Naive B cell (primary cell): ENCODE measurements at places on chromosomes 1 and 21. TPM values are rescaled to one million over a fixed set of nuclear protein-coding genes. Genes with fewer than 3 reads are reported as not detected.

Gene MEX3A
- polyA plus RNA-seq: not detected

Gene TFF3
- polyA plus RNA-seq: not detected

Gene FALEC
- polyA plus RNA-seq: 2.6 TPM

Gene AKT3
- 3.4 TPM for polyA plus RNA-seq

Gene MAPKAPK2
- polyA plus RNA-seq: 3.6 TPM

Gene SELE
- polyA plus RNA-seq: 0.09 TPM

Gene OR2L8
- polyA plus RNA-seq: not detected

GRCh38 chr1:224169718-224170270, 13.2 kb upstream of the DEGS1 start:
- DNase-seq: no peak
- H3K4me1 ChIP-seq: peaks cover 41% of the 10 kb centered on the region

DNA sequence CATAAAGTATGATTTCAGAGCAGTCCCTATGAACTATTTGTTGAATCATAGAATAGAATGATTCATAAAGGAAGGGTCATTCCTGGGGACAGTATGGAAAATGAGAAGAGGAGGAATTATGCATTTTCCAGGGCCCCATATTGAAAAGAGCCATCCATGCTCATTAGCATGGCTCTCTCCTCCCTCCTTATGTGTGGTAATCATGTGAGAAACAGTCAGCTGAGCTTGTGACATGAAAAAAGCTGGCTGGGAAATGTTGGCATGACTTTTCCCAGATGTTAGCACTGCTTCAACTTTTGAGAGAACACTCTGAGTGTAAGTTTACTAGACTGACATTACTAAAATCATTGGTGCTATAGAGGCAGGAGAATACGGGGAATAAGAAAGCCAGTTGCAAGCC, 16.1 kb downstream of the TRIM67 start:
- H3K4me3 ChIP-seq: no peak overlapping the region
- no peak overlapping the region for H3K27ac ChIP-seq
- peaks cover 69% of the 10 kb centered on the region for H3K27me3 ChIP-seq
- no peaks in the 10 kb centered on the region for H3K4me1 ChIP-seq
- no peaks in the 10 kb centered on the region for H3K36me3 ChIP-seq

DNA sequence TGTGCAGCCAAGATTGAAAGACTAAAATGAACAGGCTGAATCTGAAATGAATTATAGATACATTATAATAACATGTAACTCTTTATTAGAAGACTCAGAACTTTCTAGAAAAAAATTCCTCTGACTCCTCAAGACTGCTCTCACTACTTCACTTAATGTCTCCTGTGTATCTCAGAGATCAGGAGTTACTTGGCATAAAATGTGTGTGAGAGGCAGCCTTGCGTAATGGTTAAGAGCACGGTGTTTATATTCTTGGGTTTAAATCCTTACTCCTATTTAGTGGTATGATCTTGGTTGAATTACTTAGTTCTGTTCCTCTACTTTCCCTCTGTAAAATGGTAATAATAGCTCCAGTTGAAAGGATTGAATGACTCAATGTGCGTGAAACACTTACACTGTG, 634.9 kb downstream of the LTN1 start:
- DNase-seq: no peak
- no peaks in the 10 kb centered on the region for H3K4me1 ChIP-seq
- H3K27ac ChIP-seq: no peak overlapping the region
- H3K27me3 ChIP-seq: no peaks in the 10 kb centered on the region
- H3K36me3 ChIP-seq: no peaks in the 10 kb centered on the region
- H3K4me3 ChIP-seq: no peak overlapping the region

DNA sequence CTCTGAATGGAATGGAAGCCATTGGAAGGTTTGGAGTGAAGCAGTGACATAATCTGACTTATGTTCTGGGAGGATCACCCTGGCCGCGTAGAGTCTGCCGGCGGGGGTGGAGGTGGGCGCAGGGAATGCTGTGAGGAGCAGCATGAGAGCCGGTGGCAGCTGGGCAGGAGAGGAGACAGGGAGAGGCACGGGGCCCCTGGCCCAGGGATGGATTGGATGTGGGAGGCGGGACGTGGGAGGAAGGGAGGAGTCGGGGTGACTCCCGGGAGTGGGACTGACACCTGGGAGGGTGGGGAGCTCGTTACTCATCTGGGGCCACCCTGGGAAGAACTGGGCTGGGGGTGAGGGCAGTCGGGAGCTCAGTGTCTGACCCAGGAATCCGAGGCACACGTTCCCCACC, 10.4 kb upstream of the KCNAB2 start:
- H3K4me3 ChIP-seq: no peak overlapping the region

DNA sequence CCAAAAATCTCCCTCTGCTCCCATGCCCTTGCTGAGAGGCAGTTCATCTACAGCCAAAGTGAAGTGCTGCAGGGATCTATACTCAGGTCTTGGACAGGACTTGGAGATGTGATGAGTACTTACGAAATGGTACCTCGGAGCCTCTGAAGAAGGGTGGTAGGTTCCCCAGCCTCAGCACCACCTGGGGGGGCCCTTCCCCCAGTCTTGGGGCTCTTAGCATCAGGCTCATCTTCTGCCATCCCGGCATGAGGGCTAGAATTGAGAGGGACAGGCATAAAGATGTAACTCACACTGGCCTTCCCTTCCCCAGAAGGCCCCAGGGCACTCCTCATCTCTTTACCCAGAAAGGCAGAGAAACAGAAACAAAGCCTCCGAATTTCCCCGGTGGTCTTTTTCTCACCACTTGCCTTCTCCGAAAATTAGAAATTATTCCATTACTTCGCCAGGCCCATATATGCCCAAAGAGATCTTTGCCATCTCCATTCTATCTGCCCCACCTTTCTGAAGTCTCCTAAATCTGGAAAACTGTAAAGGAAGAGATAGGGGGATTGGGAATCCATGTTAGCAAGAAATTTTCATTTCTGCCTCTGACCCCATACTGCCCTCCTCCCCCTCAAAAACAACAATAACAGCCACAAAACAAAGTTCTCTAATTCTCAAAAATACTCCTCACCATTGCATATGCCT, 827 bp downstream of the RFX5 start:
- peaks cover 54% of the 10 kb centered on the region for H3K4me1 ChIP-seq
- H3K36me3 ChIP-seq: peaks cover 39% of the 10 kb centered on the region
- peak; percentile 5 for DNase-seq
- no peaks in the 10 kb centered on the region for H3K27me3 ChIP-seq
- H3K4me3 ChIP-seq: peak overlapping the region; percentile 92

DNA sequence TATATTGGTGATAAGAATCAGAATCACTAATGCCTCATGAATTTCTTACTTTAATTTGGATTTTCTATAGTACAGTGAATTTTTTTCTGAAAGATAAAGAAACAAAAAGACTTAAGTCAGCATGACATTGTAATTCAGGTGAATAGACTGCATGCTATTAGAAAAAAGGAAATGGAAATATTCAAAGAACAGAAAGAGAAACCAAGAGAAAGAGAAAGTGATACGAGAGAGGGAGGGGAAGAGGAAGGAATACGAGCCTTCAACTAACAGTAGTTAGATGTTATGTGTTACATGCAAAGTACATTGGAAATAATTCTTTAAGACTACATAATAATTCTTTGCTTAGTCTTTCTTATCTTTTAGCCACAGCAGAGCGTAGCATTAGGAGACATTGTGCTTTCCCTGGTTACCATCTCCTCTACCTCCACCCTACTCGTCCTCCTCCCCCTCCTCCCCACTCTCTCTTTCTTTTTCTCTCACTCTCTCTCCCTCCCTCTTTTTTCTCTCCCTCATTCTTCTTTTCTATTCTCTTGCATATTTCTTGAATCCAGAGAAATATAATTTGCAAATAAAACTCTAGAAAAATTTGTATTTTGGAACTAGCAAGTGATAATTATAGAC, 46.4 kb upstream of the ADGRL4 start:
- peak overlapping the region; percentile 85 for H3K4me3 ChIP-seq
- no peak overlapping the region for H3K27ac ChIP-seq
- DNase-seq: no peak
- no peaks in the 10 kb centered on the region for H3K36me3 ChIP-seq
- H3K4me1 ChIP-seq: peaks cover 6% of the 10 kb centered on the region

DNA sequence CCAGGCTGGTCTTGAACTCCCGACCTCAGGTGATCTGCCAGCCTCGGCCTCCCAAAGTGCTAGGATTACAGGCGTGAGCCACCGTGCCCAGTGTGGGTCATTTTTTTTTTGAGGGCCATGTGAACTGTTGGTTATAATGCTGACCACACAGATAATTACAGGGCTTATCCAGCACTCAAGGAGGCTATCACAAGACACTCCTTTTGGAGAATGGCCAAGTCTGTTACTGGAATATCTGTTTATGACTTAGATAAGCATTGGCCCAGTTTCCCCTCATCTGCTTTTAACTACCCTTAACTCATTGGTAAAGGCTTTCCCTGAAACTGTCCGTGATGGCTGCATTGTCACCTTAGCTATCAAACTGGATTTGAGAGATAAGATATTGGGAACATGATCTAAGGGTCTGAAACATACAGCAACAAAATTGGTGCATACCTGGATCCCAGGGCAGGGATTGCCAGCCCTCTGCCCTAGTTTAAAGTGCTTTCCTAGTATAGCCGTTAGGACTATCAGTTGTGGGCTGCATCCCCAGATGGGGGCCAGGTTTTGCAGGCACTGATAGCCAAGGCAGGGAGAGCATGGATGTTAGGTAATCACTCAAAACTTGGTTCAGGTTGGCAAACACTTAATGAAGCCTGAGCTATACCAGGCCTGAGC, 15.6 kb downstream of the SZT2 start:
- H3K27ac ChIP-seq: no peak overlapping the region
- no peak overlapping the region for H3K4me3 ChIP-seq
- no peak for DNase-seq
